NCI-H524 treated with DMSO at 0.1 percent for 48 hours (cell line): ENCODE measurements at places on chromosomes 2 and 18.

DNA sequence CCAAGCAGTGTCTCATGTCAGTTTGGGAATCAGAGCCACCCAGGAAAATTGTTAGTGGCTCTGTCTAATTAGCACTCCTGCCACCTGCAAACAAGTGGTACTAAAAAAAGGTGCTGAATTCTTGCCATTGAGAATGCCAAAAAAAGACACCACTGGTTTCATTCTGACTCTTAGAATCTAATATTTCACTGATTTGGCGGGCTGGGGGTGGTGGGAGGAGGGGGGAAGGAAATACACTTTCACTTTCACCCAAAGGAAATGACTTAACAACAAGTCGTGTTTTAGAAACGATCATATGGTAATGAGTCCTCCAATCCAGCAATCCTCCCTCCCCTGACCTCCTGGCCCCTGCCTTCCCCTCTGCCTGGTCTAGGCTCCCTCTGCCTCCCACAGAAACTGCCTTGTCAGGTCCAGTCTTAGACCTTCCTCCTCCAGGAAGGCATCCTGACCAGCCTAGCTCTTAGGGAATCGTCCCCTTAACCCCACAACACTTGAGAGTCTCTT is 4.4 kb upstream of the KLHL29 start:
- DNase-seq, result no peak

DNA sequence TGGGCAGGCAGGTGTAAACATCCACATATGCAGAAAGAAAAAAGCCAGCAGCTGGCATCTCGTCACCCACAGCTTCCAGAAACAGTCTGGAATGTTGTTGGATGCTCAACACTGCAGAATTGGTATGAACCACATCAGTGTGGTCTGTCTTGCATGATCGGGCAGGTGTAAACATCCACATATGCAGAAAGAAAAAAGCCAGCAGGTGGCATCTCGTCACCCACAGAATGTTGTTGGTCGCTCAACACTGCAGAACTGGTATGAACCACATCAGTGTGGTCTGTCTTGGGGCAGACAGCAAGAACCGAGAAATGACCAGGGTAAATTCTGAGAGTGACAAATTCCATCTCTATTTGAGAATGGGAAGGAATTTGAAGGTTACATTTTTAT is 39.6 kb downstream of the DOCK10 start:
- DNase-seq, result no peak

- DNase-seq, result no peak
Observed at GRCh38 chr2:50014168-50014567, 859.9 kb upstream of the FSHR start.

- DNase-seq, result no peak
Observed at GRCh38 chr18:75112186-75113096, 96.5 kb downstream of the PTGR3 start.

- no peak for DNase-seq
Observed at GRCh38 chr2:176692533-176692932, 423.3 kb downstream of the MTX2 start.

DNA sequence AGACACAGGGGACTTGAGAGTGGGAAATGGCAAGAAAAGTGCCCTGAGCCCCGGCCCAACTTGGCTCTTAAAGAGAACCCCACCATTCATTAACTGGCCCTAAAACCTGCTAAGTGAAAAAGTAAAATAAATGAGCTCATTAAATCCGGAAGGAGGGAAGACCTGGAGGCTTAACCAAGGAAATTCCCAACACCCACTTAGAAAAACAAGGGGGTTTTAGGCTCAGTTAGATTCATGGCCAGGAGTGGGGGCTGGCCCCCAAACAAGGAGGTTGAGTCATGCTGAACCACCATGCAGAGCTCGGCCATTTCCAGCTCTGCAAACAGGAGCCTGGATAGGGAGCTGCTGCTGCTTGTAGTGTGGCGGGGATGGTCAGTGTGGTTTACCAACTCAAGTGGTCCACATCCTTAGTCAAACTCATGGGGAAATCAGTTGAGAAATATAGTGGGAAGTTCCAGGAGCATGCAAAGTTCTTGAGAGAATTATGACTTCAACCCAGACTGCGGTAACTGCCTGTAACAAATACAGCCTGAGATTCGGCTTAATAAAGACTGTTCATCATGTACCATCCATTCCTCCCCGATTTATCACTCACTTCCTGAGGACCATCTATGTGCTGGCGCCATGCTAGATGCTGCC is 39.7 kb upstream of the MRPL19 start:
- no peak for DNase-seq

DNA sequence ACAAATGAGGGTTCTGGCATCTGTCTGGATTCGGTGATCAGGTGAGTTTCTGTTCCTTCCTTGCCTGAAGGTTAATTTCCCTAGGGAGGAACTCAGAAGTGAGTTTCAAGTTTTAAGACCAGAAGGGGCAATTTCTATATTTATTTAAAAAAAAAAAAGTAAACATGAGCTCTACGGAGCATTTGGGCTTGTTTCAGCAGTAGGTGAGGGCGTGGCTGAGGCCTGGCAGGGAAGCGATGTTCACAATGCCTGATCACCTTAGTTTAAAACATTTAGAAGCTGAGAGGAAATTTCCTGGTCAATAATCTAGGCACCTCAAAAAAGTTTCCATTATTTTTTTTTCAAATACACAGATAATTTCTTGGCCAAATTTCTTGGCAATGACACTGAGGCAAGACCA is 629.1 kb downstream of the DPP10 start:
- no peak for DNase-seq

DNA sequence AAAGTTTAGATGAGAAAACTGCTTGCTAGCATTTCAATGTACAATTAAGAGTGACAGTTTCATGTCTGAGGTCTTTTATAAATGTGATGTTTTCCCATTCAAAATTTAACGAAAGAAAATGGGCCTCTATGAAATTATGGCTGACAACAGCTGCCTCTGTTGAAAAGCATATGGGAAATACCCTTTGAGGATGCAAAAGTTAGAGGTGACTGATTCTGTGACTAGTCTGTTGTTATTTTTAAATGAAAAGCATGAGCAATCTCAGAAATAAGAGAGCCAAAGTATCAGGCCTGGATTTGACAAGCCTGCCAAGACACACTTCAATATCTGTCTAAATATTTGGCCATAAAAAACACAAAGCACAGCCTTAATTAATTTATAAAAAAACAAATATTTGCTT is 580.8 kb downstream of the ERBB4 start:
- no peak for DNase-seq

DNA sequence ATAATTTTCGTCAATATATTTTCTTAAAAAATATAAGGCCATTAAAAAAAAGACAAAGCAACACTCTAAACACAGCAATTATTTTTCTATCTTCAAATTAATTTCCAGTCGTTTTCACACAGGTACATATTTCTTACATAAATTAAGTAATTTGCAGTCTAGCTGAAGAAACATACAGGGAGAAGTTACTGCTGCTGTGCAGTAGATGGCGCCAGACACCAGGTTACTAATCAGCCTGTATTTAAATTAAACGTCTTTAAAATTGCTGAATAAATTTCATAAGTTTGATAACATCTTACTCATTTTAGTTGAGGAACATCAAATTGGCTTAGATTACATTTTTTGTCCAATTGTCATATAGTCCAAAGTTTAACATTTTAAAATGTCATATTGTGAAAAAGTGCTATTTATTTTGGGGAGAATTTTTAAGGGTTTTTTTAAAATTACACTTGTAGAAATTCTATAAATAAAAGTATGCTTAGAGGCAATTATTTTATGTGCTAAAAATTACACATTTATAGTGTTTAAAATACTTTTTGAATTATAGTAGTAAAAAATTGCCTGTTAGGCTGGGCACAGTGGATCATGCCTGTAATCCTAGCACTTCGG is 88.4 kb downstream of the PMAIP1 start:
- peak; percentile 9 for DNase-seq

GRCh38 chr18:72456802-72457201 is 87.3 kb downstream of the CBLN2 start:
- DNase-seq, result no peak

- DNase-seq, result peak; percentile 79
Observed at GRCh38 chr2:128380961-128381938, 62.6 kb upstream of the HS6ST1 start.

DNA sequence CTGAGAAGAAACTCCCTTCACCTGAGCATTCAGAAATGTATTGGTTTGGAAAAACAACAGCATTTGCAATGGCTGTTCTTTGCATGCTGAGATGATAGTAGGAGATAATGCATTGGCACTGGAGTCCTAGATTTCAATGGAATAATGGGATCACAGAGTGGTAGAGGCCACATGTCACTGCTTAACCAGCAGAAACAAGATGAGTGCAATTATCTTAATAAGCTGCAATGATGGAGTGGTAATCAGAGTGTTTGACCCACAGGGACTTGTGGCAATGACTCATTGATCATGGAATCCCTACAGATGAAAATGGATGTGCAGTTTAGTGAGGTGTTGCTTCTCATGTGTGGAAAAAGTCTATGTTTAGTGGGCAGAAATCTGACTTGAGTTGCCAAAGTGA is 218.8 kb upstream of the ZEB2 start:
- DNase-seq, result no peak

DNA sequence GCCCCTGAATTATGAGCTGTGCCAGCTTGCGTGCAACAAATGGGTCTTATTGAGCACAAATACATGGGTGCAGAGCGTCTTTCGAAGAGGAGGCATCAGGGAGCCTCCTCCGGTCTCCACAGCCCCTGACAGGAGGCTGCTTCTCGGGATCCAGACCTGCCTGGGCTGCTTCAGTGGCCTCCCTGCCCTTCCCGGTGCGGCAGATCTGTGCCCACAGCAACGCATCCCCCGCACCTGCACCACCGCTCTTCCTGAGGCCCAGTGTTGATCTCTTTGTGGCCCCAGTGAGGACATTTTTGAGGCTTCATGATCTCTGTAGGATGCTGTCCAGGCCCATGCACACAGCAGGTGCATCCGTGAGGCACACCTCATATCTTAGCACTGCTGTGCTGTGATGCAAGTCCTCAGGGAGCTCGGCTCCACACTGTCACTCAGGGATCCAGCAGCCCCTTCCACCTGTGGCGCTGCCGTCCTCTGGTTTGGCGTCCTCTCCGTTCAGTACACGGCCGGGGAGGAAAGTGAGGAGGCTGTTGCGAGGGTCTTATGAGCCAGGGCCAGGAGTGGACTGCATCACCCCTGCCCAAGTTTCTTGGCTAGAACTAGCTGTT is 17.4 kb downstream of the RTP5 start:
- DNase-seq, result no peak

DNA sequence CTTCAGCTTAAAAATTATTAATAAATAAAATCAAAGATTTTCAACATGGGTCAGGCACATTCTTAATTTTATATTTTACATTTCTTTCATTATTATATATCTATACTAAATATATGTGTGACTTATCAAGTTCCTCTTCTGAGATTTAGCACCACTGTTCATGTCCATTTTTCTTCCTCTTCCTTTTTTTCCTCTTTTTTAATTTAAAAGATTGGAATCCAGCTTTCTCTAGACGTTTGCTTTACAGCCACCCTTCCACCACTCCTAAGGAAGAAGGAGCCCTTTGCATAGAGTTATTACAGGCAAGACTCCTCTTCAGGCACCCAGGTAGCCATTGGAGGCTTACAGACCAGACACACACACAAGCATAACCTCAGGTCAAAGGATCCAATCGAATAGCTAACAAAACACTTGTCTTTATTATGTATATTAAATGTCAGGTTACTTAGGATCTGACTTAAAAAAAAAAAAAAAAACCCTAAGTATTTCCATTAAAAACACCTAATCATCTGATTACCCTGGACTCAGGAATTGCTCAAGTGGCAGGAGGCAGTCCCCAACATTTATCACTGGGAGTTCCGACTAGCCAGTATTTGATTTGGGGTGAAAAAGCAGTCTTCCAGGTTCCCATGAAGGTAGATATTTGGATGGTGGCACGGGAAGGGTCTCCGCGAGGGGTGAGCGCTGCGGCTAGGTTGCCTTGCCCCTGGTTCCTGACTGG is 2.4 kb upstream of the ZEB2 start:
- DNase-seq, result no peak

DNA sequence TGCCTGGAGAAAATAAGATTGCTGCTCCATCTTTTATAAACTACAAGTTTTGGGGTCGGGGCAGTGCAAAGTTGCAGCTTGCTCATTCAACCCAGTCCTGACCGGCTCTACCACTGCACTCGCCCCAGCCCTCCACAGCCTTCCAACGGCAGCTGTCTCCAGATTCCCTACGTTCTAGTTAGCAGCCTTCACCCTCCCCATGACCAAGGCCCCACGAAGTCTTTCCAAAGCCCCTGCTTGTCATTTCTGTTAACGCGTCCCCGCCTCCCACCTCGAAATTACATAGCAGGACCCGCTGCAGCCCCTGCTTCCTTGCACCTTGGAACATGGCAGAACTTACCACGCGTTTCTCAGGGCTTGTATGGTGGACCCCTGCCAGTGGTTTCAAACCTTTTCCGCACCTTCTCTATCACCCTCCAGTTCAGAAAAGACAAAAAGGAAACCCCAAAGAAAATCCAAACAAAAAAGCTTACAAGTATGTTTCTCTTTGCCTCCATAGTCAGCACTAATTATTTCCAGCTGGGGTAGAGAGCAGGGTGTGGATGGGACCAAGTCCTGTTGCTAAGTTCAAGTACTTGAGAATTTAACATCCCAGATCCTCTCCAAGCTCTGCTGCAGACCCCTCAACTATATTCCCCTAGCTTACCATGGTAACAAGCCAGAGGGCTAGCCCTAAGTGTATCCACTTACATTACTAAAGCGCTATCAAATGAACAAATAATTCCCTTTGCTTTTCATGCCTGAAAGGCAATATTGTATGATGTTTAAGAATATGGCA is 161.5 kb downstream of the TGIF1 start:
- DNase-seq, result no peak

- peak; percentile 98 for DNase-seq
Observed at GRCh38 chr18:10006311-10006893, 92.6 kb downstream of the VAPA start.

- no peak for DNase-seq
Observed at GRCh38 chr18:50627594-50628532, 68.0 kb downstream of the MAPK4 start.

GRCh38 chr2:263022-263738 is 652 bp downstream of the SH3YL1 start:
- DNase-seq, result no peak

DNA sequence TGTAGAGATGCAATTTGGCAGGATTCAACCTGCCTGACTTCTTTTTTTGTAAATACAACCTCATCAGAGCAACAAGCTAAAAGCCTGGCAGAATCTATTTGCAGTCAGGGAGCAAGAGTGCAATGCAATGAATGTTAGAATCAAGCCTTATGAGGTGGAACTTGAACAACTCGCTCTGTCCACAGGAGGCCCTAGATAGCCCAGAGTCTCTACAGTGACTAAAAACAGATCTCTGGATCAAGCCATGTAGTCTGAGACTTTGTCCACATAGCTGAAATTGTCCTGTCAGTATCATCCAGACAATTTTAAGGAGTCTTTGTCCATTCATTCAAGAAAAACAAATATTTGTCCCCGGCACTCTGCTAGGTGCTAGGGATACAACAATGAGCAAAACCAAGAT is 32.0 kb upstream of the CDK5R2 start:
- no peak for DNase-seq

DNA sequence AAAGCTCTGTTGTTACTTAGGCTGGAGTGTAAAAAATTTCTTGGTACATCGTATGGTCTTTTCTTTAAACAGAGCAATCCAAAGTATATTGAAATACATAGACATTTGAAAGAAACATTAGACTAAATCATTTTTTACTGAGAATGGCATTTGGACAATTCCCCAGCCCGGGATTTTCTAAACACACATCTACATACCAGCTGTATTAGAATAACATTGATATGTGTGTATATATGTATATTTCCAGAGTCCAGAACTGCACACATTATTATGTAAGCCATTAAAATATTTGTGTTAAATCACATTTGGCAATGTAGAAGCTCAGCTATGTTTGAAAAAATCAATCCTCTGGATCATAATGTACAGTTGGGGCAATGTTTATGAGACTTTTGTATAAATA is 1853.6 kb upstream of the LRRTM1 start:
- no peak for DNase-seq
